ENCODE measurements at places on chromosomes 2 and 18. TPM values are rescaled to one million over a fixed set of nuclear protein-coding genes. Genes with fewer than 3 reads are reported as not detected.

DNA sequence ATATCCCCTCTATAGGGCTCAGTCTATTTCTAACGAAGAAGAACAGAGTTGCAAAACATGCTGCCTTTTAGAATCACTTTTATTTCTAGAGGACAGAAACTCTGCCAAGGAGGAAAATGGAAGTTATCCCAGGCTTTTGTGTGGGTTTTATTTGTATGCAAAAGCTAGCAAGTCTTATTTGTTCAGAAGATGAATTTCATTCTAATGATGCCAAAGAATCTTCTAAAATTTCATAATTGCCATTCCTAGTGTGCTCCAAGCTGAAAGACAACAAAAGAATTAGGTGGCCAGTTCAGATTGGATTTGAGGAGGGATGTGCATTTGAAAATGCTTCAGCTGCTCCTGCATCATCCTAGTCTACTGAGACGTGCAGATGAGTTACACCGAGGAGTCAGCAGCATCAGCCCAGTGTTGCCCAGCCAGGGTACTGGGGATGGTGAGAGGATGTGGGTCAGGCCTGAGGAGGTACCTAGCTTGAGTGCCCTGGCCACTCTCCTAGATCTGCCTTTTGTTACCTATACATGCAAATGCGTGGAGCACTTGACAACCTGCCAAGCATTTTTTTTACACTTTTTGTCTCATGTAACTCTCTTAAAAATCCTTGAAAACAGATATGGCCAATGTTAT lies 80.1 kb downstream of the KCNS3 start:
- DNase-seq, result no peak

AKAIN1 gene
- not detected for total RNA-seq

DNA sequence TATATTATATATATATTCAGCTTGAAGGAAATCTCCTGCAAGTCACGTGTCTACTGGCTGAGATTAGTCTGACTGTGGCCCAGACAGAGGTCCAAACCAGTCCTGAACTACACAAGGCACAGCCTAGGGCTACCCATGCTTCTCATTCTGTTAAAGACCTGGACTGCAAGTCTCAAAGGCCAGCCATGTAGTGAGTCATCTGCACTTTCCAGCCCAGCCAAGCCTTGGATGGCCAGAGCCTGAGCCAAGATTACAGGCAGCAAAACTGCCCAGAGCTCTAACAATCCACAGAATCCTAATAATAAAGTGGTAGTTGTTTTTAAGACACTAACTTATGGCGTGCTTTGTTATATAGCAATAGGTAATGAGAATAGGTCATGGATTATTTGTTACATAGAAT lies 259.6 kb downstream of the SS18 start:
- DNase-seq, result no peak

- DNase-seq, result no peak
These were observed 1.1 kb downstream of the COPS9 start for GRCh38 chr2:240134956-240135520.

EIF2B4 gene
- total RNA-seq, result 40.3 TPM

AFG3L2 gene
- 54.3 TPM for total RNA-seq

GRHL1 gene
- 2.2 TPM for total RNA-seq

DNA sequence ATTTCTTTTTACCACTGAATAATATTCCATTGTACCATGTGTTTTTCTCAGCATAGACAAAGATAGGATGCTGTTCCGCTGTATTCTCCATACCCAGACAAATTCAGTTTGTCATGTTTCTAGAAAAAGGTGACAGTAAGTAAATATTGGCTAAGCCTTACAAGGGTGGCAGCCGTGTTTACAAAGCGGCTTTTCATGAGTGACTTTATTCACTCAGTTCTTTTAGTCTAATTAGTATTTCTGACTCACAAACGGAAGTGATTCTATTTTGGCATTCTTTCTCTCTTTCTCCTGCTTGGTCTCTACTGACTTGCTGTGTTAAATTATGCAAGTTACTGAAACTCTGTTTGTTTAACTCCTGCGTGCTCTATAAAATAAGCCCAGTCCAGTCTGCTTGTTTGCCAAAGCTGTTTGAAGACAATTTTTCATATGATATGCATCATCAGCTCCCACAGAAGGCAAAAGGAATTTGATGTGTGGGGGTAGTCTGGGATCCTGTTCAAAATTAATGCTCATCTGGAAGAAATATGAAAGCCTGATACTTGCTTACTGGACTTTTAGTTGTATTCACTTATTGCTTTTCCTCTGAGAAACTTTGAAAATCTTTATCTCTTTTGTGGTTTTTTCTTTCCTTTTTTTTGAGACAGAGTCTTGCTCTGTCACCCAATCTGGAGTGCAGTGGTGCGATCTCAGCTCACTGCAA lies 2.3 kb upstream of the PLEKHH2 start:
- DNase-seq, result peak; percentile 34

LAPTM4A gene
- total RNA-seq, result 118 TPM

GRCh38 chr2:109174214-109174613 lies 45.2 kb downstream of the SH3RF3 start:
- DNase-seq, result peak; percentile 65

- DNase-seq, result no peak
These were observed 24.7 kb upstream of the GPC1 start for GRCh38 chr2:240410808-240411207.

MARS2 gene
- 7.7 TPM for total RNA-seq

FAM228A gene
- total RNA-seq, result not detected

SIX2 gene
- total RNA-seq, result 12.2 TPM

DNA sequence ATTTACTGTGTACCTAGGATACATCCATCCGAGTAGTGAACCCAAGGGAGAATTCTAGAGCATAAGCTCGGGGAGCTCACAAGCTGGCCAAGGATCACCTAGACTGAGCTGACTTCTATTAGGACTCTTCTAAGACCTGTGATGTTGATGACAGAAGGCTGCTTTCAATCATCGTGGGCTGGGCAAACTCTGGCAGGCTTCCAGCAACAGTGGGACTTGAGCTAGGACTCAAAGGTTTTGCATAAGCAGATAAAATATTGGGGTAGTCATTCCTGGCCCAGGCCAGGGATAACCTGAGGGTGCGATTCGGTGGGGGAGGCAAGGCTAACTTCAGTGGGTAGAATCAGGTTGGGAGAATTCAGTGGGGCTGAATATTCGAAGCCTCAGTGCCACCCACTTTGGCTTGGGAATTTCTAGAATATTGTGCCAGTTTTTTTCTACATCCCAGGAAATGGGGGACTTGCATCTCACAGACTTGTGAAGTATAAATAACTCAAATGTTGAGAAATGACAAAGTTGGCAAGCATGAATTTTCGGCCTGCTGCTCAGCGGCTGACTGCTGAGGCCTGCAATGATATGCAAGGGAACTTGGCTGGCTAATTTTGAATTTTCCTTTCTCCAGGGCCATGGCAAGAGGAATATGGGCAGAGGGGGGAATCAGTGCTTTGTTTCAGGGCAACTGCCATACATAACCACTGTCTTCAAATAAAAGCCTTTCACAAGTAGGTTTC lies 274.3 kb downstream of the PRKCE start:
- no peak for DNase-seq

MFSD2B gene
- total RNA-seq, result 0.06 TPM

NR4A2 gene
- total RNA-seq, result not detected

DNA sequence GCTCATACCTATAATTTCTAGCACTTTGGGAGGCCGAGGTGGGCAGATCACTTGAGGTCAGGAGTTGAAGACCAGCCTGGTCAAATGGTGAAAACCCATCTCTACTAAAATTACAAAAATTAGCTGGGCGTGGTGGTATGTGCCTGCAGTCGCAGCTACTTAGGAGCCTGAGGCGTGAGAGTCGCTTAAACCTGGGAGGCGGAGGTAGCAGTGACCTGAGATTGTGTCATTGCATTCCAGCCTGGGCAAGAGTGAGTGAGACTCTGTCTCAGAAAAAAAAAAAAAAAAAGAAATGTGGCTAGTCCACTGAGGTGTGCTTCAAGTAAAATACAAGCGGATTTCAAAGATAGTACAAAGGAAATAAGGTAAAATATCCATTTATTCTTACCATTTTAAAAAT lies 46.2 kb downstream of the RBKS start:
- DNase-seq, result no peak

DNA sequence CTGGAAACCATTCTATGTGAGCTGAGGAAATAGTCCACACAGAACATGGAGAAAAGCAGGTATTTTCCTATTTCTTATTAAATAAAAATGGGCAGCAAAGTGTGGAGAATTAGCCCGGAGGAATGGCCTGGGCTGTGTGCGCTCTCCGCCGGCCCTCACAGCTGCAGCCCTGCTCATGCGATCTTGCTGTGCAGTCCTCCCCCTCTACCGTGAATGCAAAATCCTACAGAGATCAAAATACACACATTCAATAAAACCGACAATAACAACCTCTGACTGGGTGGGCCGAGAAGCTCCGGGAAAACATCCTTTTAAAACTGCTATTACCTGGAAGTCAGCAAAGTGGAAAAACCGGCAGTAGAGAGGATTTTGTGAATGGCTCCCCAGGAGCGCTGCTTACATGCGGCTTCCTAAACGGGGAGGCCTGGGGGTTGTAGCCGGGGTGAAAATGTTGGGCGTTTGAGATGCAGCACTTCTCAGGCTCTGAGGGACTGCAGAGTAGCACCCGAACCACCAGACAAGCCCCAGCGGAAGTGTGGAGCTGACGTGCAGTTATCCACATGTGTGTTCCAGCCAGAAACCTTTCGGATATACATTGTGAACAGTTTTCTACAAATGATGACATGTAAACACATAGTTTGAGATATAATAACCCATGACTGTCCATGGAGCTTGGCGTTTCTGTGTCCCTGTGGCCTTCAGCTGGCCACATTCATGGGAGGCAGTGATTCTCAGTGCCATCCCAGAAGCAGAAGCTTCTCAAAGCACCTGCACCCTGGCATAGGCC lies 94.2 kb upstream of the ALKAL2 start:
- DNase-seq, result no peak

GRCh38 chr2:60888853-60889252 lies 7.5 kb downstream of the REL start:
- no peak for DNase-seq

GRCh38 chr2:176124110-176124946 lies 1.8 kb downstream of the HOXD9 start:
- no peak for DNase-seq

- no peak for DNase-seq
These were observed 112.3 kb downstream of the AGAP1 start for GRCh38 chr2:235606004-235606715.

HOXD13 gene
- total RNA-seq, result 20.7 TPM

DNA sequence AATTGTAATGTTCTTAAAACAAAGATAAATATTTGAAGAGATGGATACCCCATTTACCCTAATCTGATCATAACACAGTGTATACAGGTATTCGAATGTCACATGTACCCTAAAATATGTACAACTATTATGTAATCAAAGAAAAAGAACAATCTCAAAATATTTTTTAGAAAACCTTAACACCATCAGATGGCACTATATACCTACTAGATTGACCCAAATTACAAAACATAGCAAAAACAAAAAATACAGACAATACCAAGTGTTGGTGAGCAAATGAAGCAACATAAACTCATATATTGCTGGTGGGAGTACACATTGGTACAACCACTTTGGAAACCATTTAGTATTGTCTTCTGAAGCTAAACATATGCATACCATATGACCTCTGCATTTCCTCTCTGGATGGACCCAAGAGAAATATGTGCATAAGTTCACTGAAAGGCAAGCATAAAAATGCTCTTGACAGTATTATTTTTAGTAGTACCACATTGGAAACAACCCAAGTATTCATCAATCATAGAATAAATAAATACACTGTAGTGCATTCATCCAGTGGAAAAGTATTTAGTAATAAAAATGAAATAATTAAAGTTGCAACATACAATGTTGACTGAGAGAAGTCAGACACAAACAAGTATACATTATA lies 55.8 kb downstream of the GDF7 start:
- no peak for DNase-seq

PTH2R gene
- total RNA-seq, result not detected

GRCh38 chr18:12086249-12086648 lies 7.4 kb upstream of the ANKRD62 start:
- DNase-seq, result no peak

GRCh38 chr2:28652217-28652616 lies 99.4 kb upstream of the PPP1CB start:
- no peak for DNase-seq

DNA sequence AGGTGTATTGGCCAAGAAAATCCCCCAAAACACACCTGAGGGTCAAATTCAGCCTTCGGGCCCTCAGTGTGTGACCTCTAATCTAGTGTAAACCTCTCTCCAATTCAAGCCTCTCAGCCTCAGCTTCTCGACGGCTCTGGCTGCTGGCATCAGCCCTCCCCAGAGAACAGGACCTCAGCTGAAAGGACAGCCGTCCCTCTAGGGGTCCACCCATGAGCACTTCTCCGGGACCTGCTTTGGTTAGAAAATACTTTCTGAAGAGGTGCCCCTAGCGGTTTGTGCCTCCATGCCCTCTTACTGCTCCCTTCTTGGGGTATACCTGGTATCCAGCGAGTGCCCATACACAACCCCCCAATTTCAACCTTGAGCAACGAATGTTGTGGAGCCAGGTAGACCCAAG lies 48.8 kb downstream of the INHBB start:
- DNase-seq, result no peak

- no peak for DNase-seq
These were observed 14.0 kb downstream of the GORASP2 start for GRCh38 chr2:170943041-170943440.

DNA sequence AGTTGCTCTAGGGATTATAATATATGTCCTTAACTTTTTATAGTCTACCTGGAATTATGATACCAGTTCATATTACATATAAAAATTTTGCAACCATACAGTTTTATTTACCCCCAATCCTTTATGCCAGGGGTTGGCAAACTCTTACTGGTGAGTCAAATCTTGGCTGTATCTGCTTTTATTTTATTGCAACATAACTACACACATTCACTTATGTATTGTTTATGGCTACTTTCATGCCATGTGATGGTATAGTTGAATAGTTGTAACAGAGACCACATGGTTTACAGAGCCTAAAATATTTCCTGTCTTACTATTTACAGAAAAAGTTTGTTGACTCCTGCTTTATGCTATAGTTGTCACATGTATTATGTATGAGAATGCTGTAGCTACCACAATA lies 25.8 kb upstream of the DLX2 start:
- DNase-seq, result no peak

GPR55 gene
- total RNA-seq, result not detected

NMUR1 gene
- total RNA-seq, result 0.09 TPM

GRCh38 chr2:101823859-101824258 lies 126.4 kb downstream of the MAP4K4 start:
- peak; percentile 70 for DNase-seq

GPR45 gene
- total RNA-seq, result not detected

- DNase-seq, result no peak
These were observed 49.1 kb downstream of the ITGB1BP1 start for GRCh38 chr2:9374071-9374730.
